ENCODE measurements at places on chromosomes 3 and 15.

- DNase-seq, result no peak
Observed at GRCh38 chr3:51719410-51720025, 12.7 kb downstream of the GRM2 start.

DNA sequence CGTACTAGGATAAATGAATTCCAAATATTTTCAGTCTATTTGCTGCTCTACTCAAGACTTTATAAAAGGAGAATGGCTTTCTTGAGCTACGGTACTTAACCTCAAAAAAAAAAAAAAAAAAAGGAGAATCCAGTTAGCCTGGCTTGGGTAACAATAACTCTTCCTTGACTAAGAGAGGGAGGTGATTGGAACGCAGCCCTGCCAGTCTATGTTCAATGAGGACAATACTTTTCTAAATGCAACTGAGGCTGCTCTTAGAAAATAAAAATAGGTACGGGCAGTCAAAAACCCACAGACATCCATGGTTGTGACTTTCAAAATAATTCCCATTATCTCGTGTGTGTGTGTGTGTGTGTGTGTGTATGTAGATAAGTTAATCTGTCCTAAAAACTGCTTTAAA is 661.7 kb upstream of the NAALADL2 start:
- no peak for DNase-seq

- no peak for DNase-seq
Observed at GRCh38 chr3:151589311-151589710, 128.4 kb upstream of the IGSF10 start.

GRCh38 chr3:107634099-107634489 is 111.3 kb downstream of the BBX start:
- no peak for DNase-seq

DNA sequence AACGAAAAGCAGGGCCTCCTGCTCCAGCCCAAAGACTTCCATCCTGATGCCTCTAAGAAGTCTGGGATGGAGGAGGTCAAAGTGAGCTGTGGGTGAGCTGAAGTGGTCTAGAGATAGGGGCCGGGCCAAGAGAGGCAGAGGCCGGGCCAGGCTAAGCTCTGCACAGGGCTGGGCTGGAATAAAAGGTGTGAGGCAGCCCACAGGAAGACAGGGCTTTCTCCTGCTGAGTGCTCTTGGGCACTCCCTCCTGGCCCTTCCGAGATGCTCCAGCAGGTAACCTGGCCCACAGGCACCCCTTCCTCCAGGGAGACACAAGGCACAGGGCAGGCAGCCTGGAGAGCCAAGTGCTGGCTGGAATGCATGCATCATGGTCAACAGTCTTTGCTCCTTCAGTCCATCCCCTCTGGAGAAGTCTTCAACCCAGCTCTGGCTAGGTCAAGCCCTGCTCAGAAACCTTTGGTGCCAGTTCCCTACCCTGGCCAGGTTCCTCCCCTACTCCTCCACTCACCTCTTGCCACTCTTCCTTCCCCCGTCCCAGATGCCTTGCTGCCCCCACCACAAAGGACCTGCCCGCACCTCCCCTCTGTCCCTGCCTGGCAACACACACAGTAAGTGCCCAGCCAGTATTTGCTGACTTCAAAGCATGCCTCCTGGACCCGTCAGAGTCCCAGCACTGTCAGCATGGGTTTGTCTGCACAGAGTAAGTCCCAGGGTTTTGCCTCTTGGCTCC is 93.6 kb downstream of the SEC22A start:
- no peak for DNase-seq

DNA sequence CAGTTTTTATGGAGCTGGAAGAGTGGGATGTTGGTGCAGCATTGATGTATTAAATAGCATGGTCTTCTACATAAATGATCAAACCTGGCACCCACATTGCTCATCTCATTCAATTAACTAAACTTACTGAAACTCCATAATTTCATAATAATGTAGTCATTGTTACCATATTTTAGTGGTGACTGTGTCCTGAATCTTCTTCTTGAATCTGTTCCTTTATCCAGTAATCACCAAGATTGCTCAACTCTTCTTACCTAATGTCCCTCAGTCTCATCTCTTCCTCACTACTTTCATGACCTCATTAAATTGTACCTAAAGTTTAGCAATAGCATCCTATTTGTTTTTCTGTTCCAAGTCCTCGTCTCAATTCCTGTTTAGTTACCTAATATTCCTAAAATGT is 69.8 kb downstream of the FGF7 start:
- no peak for DNase-seq

Measured in activated T-cell treated with anti-CD3 and anti-CD28 coated beads, Interleukin-2, amount 50 U/mL, for 1 hour (primary cell).